Thymus (tissue), 14 donors: ENCODE measurements at places on chromosomes 1 and 21.

- no peak for DNase-seq
- H3K27ac ChIP-seq, result no peak overlapping the region
- no peaks in the 10 kb centered on the region for H3K27me3 ChIP-seq
- H3K4me3 ChIP-seq, result no peak overlapping the region
- no peaks in the 10 kb centered on the region for H3K4me1 ChIP-seq
- H3K36me3 ChIP-seq, result no peaks in the 10 kb centered on the region
These were observed 105.3 kb downstream of the BACH1 start for GRCh38 chr21:29403922-29404538.

GRCh38 chr1:48036710-48037355 is 39.6 kb upstream of the TRABD2B start:
- DNase-seq, result no peak
- H3K27ac ChIP-seq, result no peak overlapping the region
- H3K36me3 ChIP-seq, result no peaks in the 10 kb centered on the region
- H3K4me1 ChIP-seq, result no peaks in the 10 kb centered on the region
- no peak overlapping the region for H3K4me3 ChIP-seq
- H3K27me3 ChIP-seq, result peaks cover 2% of the 10 kb centered on the region

DNA sequence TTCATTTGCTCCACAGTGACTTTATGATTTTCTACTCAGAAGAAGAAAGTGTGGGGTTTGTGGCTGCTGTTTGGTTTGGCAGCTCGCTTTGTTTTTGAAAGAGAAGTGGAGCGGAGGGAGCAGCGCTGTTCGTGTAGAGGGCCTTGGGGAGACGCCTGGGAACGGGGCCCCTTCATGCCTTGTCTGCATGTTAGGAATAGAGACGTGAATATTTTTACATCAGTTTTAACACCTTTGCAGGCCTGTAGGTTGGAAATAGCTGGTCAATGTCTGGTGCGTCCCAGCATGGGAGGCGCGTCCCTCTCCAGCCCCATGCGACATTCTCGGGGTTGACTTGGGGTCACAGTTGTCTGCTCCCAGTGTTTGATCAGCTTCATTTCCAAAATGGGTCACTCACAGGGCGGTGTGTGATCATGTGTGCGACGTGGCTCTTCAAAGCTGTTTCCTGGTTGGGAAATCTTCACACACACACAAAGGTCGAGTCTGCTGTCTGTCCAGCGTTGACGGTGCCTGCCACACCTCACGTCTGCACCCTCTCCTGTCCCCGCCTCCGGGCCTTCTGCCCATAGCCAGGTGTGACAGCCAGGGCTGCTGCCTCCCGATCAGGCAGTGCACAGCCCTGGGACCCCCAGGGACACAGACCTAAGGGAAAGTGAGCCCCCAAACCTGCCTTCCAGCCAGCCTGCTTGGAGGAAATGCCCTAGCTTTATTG is 149.2 kb downstream of the PSMG1 start:
- H3K36me3 ChIP-seq, result no peaks in the 10 kb centered on the region
- H3K4me3 ChIP-seq, result no peak overlapping the region
- H3K4me1 ChIP-seq, result peaks cover 9% of the 10 kb centered on the region
- H3K27ac ChIP-seq, result peak overlapping the region; percentile 64

DNA sequence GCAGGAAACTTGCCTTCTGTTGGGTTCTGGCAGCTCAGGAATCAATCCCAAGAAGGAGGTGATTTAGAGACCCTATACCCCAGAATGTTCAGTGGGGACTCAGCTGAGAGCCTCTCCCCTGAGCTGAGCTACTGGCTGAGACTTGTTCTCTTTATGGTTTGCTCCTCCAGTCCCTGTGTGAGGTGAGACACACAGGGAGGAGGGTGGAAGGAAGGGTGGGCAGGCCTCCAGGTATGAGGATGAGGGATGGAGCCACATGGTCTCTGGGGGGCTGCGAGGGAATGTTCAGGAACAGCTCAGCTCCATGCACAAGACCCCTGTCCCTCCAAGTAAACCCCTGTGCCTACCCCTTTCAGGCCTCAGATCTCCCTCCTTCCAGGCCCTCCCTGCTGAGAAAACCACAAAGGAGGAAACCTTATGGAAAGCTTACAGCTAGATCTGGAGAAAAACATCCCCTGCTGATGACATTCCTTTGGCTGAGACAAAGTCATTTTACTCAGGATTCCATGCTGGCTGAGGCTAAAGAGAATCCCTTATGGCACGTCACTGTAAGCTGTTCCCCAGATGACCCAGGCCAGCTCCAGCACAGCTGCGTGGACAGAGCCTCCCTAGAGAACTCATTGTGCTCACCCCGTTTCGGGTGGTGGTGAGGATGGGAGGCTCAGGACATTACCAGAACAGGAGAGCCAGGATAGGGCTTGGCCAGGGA is 91.5 kb upstream of the IPO9 start:
- no peak for DNase-seq
- H3K4me3 ChIP-seq, result no peak overlapping the region
- H3K4me1 ChIP-seq, result no peaks in the 10 kb centered on the region

DNA sequence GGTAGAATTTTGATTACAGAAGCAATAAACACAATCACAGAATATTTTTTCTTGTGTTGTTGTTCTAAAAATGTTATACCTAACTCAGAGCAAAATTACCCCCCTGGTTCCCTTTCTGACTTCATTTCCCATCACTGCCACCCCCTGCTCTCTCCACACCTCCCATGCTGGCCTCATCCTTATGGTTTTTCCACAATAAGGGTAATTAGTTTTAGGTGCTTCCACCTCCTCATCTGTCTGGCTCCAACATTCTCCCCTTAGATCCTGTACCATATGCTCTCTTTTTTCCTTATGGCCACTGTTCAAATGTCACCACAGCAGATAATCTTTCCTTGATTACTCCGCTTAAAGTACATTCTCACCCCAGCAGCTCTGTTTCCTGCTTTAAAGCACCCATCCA is 2208.6 kb downstream of the MRPL39 start:
- no peak for DNase-seq
- no peaks in the 10 kb centered on the region for H3K36me3 ChIP-seq
- no peaks in the 10 kb centered on the region for H3K4me1 ChIP-seq
- no peak overlapping the region for H3K4me3 ChIP-seq
- no peak overlapping the region for H3K27ac ChIP-seq

- no peak for DNase-seq
- no peaks in the 10 kb centered on the region for H3K36me3 ChIP-seq
- H3K27me3 ChIP-seq, result no peaks in the 10 kb centered on the region
- no peak overlapping the region for H3K4me3 ChIP-seq
- no peaks in the 10 kb centered on the region for H3K4me1 ChIP-seq
These were observed 543.6 kb upstream of the B3GALT2 start for GRCh38 chr1:193730017-193730416.

DNA sequence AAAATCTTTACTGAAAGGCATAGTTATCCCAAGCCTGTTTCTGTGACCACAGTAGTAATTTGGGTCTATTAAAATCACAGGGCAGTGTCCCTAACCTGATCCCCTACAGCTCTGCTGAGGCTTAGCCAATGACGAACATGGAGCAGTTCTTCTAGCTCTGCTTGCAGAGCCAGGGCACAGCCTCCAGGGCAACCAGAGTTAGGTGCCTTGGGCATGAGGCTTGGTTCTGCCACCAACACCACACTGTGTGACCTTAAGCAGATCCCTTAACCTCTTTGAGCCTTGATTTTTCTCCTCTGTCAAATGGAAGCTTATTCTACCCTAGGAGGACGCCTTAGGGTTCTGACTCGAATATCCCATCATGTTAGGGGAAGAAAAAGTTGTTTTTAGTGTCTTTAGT is 86.7 kb upstream of the TLR5 start:
- H3K4me3 ChIP-seq, result no peak overlapping the region
- DNase-seq, result no peak
